NCI-H2081 treated with DMSO at 0.1 percent for 48 hours (cell line): ENCODE measurements at places on chromosomes 11 and 22.

DNA sequence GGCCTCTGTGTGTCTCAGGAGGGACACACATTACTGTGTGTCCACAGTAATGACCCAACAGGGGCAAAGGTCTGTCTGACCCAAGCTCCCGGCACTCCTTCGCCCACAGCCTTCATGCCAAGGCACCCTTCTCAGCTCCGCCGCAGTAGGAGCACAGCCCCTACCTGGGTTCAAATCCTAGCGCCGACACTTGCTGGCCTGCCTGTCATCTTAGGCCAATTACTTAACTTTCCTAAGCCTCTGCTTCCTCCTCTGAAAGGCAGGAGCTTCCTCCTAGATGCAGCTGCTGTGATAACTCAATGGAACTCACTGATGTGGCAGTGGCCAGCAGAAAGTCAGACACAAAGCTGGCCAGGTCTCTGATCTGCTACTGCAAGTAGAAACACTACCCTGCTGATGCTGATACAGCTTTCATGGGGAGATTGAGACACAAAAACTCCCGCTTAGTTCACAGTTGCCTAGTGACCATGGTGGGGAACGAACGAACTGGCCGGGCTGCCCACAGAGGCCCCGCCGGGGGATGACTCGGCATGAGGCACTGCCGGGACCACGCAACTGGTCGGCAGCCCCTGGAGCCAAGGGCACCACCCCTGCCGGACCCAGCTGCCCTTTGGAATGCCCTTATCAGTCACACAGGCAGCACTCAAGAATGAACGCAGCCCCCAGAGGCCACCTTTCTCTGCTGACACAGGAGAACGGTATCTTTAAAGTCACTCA is 8.1 kb downstream of the EHD1 start:
- DNase-seq, result no peak

GRCh38 chr22:46009730-46010129 is 32.8 kb upstream of the WNT7B start:
- DNase-seq, result no peak

DNA sequence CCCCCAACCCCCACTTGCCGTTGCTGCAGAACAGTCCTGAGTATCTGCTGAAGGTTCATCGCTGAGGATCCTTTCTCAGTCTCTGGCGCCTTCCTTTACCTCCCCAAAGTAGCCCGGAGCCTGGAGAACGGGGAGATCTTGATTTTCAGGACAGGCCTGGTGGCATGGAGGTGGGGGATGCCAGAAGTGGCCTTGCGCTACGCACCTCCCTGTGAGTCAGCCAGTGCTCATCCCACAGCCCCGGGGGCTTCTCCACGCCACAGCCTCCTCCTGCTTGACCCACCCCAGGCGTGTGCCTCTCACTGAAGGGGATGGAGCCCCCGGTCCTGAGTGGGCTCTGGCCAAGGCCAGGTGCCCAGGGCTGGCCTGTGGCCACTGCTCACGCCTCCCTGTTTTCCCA is 339.6 kb downstream of the TBC1D22A start:
- DNase-seq, result no peak

DNA sequence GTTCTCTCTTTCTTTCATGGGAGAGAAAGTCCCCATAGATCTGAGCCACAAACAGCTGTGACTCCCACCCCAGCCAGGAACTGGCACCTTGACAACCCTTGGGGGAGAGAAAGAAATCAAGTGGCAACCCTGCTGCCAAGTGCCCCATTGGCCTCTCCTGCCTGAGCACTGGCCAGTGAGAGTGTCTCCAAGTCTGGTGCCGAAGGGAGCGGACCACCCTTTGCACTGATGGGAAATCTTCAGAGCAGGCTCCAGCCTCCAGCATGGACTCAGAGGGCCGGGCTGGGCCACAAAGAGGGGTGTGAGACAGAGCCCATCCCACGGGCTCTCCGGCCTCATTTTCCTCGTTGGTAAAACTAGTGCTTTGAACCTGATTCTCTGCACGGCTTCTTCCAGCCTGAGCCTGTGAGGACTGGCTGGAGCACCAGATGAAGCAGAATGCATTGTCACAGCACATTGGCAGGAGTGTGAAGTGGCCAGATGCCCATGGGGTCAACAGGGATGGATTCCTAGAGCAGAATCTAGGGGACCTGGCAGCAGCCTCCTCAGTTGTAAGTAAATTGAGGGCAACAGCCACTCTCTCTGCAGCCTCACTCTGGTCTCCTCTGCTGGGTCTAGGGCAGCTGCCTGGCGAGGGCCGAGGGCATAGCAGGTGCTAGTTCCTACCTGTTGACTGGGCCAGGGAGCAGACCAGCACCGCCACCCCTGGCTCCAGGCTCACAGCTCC is 81.4 kb downstream of the TRIM29 start:
- DNase-seq, result no peak

DNA sequence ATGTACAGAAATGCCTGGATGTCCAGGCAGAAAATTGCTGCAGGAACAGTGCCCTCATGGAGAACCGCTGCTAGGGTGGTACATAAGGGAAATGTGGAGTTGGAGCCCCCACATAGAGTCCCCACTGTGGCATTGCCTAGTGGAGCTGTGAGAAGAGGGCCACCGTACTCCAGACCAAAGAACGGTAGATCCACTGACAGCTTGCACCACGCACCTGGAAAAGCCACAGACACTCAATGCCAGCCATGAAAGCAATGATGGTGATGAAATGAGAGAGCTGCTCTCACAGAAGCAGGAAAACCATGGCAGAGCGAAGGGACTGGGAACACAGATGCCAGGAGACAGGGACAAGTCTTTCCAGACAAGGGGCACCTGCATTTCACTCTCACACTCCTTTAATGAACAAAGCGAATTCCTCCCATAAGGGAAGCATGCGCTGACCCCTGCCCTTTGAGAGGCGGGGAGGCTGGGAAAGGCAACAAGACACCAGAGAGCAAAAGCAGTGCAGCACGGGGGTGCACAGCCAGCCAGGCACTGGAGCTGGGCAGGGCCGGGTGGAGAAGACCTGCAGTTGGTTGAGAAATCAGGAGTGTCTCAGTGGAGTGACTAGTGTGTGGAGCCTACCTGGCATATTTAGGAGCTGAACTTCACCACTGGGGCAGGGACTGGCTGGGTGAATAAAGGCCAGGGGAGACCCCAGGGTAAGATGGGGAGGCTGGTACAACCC is 1025.2 kb downstream of the TBC1D22A start:
- DNase-seq, result no peak

DNA sequence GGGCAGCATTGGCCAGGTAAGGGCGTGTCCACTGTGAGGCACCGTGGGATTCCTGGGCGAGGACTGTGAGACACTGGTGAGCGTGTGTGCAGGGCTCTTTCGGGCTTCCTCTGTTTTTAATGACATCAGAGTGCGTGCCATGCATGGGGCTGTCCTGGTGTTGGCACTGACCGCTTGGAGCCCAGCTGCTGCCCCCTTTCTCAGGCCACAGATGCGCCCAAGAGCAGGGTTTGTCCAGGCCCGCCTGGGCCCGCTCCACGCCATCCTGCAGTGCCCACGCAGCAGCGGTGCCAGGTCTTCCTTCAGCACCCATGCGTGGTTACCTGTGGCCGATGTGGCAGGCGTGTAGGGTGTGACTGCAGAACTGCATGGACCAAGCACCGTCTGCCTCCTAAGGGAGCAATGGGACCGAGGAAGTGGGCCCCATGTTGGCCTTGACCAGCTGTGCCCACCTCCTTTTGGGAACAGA is 72.3 kb upstream of the SEPTIN5 start:
- no peak for DNase-seq

DNA sequence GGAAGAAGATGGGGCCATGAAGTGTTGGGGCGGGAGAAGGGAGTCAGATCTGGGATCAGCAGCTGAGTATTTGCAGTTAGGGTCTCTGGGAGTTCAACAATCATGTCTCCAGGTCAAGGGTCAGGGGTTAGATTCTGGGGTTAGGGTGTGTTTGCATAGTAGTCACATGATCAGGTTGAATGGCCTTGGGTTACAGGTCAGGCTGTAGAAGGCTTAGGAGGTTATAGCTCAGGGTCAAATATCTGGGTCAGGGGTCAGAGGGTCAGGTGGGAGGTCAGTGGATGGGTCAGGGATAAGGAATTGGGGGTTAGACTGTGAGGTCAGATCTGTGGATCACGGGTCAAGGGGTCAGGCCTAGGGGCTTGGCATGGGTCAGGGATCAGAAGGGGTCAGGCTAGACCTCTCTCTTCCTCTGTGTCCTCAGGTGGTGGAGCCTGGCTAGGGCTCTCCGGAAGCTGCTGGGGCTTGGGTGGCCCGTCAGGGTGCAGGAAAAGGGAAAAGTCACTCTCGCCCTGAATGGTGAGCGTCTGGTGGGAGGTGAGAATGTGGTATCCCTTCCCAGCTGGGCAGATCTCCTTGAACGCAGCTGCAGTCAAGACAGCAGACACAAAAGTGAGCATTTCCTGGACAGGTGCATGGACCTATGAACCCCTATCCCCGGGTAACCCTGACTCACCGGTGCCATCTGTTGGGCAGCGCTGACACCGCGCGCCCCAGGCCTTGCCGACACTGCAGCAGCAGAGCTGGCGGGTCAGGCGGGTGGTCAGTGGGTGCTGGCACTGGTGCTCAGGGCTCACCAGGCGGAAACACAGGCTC is 6.4 kb downstream of the LTBP3 start:
- no peak for DNase-seq
